ENCODE measurements at places on chromosomes 12 and 14.

DNA sequence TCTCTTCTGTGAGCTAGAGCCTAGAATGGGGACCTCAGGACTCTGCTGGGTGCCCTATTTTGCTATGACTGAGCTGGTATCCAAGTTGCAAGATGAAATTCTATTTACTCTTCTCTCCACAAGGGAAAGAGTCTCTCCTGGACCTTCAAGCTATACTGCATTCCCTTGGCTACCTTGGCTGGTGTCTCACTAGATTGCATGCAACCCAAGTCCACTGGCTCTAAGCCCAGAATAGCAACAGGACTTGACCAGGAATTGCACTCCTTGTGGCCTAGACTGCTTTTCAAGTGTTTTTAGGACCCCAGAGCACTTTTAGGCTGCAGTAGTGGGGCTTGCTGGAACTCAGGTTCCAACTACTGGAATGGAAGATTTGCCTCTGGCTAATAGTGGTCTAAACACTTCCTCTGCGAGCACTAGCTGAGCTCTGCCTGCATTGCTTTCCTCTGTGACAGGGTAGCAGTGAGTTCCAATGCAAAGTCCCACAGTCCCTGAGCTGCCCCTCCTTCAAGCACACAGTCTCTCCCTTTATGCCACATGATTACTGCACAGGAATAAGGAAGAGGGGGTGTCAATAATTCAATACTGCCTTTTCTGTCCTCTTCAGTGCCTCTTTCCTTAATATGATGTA is 1009.1 kb upstream of the FLRT2 start:
- no peak for DNase-seq

DNA sequence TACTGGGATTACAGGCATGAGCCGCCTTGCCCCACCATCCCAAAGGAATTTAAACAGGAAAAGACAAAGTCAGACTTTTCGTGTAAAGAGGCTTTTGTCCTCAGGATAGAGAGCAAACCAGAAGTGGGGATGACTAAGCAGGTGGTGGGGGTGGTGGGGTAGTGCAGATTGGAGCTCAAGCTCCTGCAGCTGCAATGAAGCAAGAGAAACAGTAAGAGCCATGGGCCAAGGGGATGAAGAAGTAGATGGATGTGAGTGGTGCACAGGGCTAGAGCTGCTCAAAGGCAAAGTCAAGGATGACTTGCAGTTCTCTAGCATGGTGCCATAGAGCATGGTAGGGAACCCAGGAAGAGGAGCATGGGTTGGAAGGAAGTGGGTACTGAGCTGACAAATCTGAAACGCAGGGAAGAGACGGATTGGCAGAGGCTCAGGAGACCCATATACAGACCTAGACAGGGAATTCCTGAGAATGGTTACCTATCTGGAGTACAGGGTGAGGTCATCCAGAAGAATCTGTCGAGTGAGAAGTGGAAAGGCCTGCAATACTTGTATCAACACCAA is 11.4 kb upstream of the RNF34 start:
- DNase-seq, result no peak

DNA sequence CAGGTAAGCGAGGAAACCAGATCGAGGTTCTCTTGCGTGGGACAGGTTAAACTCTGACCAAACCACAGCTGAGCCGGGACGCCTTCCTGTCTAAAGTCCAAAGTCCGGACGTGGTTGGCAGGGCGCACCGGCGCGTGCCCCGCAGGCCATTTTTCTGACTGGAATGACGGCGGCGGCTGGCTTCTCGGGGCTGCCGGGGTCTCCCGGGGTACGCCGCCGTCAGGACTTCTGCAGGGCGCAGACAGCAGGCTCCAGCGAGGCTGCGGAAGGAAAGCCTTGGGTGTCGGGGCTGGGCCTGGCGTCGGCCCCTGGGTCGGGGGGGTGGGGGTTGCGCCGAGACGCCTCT is 32.8 kb downstream of the MIA2 start:
- DNase-seq, result no peak

GRCh38 chr14:65703996-65704395 is 291.5 kb downstream of the FUT8 start:
- no peak for DNase-seq

All from CD4-positive, alpha-beta T cell treated with Interferon gamma for 1 hour (primary cell).